ENCODE measurements at places on chromosomes 12 and 14.

DNA sequence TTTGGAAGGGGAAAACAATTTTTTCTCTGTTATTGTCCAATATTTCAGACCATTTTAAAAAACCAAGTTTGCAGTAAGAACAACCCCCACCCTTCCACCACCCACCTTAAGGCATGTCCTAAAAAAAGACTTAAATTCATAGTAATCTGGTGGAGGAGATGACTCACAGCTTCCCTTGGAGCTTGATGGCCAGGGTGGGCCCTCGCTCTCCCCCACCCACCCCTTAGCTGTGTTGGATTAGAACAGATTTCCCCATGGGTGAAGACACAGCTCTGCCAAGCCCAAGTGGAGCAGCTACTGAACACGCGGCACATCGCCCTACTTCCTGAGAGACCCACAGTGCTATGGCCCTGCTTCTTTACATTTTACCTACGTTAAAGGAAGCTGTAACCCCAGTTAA is 140.3 kb downstream of the GCH1 start:
- DNase-seq: no peak

DNA sequence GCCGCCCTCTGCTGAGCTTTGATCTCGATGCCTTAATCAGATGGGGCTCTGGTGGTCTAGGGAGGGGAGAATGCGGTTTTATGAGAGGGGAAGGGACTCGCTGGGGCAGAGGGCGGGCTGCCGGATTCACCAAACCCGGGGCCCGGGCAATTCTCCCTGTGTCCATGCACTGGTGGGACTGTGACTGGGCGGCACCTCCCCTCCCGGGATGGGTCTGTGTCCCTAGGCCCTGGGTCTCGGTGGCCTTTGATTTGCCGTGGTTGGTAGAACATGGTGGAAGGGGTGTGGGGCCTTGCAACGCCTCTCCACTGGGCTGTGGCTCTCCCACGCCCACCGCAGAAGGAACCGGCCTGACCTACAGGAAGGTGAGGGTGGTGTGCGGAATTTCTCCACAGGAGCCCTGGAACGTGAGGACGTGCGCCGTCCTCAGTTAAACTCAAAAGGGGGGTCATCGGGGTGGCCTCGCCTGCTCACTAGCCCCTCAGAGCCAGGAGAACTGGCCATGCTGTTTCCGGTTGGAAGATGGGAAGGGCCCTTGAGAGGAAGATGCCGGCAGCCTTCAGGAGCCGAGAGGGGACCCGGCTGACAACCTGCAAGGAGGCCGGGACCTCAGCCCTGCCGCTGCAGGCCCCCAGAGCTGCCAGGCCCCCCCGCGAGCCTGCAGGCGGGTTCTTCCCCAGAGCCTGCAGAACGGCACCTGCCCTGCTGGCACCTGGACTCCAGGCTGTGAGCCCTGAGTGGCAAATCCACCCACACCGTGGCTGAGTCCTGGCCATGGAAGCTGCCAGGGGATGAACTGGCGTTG is 43.6 kb downstream of the NOC4L start:
- no peak for DNase-seq

- no peak for DNase-seq
These were observed 140.2 kb downstream of the BCL11B start for GRCh38 chr14:99131632-99132271.

DNA sequence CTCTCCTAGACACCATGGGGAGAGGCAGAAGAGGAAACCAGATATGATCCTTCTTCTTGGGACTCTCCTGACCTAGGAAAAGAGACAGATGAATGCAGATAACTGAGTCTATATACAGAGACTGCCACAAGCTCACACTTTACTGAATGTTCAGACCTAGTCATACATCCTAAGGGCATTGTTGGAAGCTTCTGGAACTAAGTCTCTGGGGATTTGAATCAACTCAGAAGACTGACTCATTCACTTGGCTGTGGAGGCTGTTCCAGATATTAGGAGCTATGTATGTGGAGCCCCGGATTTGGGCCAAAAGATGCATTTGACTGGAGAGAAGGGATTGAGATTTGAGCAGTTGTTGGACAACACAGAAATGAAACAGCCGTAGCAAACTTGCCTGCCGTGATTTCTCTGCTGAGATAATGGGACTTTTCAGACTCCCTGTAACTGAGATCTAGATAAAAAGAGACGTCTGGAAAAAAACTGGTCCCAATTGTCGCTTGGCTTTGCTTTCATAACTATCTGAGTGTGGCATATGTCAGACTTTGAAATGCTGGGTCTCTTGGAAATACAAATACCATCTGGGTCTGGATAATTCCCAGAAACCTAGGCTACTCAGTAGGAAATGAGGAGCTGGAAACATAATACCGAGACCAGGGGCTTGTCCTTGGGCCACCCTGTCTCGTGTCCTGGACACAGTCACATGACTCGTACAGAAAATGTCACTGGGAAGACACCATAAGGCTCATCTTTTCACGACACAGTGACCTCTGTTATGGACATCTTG is 396.8 kb downstream of the NUAK1 start:
- DNase-seq: no peak

DNA sequence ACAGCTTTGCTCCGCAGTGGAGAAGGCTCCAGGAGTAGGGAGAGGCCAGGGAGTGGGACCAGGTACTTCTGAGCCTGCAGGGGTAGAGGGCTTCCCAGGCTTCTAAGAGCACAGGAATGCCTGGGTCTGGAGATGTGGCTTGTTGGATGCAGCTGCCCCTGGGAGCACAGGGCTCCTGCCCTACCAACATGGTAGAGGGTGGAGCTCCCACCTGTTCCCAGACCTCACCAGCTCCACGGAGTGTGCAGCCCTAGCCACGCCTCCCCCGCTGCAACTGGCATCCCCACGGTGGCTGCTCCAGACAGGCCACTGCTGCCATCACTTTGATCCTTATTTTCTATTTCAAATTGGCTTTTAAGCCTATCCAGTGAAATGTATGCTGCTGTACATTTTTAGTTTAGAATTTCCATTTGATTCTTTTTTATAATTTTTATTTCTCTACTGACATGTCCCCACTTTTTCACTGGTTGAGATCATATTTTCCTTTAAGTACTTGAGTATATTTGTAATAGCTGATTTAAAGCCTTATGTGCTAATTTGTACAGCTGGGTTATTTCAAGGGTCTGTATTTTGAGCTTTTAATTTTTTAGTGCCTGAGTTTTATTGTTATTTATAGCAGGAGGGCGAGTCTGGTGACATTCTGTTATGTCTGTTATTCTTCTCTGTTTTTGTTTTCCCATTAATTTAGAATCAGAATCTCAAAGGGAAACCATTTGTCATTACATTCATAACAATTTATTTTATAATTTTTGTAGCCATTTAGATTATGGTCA is 78.0 kb downstream of the DERA start:
- DNase-seq: no peak

- DNase-seq: no peak
These were observed 77.2 kb upstream of the DCD start for GRCh38 chr12:54725233-54725843.

GRCh38 chr14:91315844-91316267 is 71.4 kb upstream of the GPR68 start:
- peak; percentile 59 for DNase-seq

GRCh38 chr12:89933911-89934310 is 225.3 kb upstream of the ATP2B1 start:
- DNase-seq: no peak

DNA sequence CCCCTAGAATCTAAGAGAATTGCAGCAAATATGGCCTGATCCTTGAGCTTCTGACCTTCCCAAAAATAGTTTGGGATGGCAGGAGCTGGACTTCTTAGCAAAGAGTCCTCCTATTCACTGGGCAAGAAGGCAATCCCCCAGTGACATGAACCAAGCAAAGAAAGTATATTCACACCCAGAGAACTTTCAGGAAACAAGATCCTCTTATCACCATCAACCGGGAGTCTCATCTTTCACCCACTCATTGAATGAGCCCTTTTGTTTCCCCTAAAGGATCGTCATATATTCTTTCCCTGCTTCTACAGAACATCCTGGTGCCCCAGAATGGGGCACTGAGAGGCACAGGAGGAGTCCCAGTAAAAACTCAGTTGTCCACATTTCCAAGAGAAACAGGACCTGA is 19.7 kb downstream of the SPTB start:
- DNase-seq: no peak

- no peak for DNase-seq
These were observed 21.3 kb downstream of the TSPAN9 start for GRCh38 chr12:3098436-3098835.
